Ovary (tissue), 10 donors: ENCODE measurements at places on chromosomes 12 and 14. TPM values are rescaled to one million over a fixed set of nuclear protein-coding genes. Genes with fewer than 3 reads are reported as not detected.

The PLEKHG7 gene
- 0.36 TPM for total RNA-seq

The IL23A gene
- not detected for total RNA-seq

The MNAT1 gene
- total RNA-seq: 57.4 TPM

The SLCO1B1 gene
- total RNA-seq: not detected

The PLEKHH1 gene
- 7.5 TPM for total RNA-seq

The TEX22 gene
- 0.11 TPM for total RNA-seq

The GALNT8 gene
- total RNA-seq: 0.95 TPM

The ARHGEF25 gene
- total RNA-seq: 48.4 TPM

The RFLNA gene
- total RNA-seq: 4.0 TPM

The MANSC4 gene
- not detected for total RNA-seq

The P2RX2 gene
- 0.45 TPM for total RNA-seq

The AHNAK2 gene
- 1.1 TPM for total RNA-seq

The OR9K2 gene
- not detected for total RNA-seq

The BCL2L14 gene
- total RNA-seq: not detected

The KRT6C gene
- not detected for total RNA-seq

GRCh38 chr14:41360126-41360525 is 246.6 kb upstream of the LRFN5 start:
- no peaks in the 10 kb centered on the region for H3K4me1 ChIP-seq
- DNase-seq: no peak
- no peaks in the 10 kb centered on the region for H3K27me3 ChIP-seq

DNA sequence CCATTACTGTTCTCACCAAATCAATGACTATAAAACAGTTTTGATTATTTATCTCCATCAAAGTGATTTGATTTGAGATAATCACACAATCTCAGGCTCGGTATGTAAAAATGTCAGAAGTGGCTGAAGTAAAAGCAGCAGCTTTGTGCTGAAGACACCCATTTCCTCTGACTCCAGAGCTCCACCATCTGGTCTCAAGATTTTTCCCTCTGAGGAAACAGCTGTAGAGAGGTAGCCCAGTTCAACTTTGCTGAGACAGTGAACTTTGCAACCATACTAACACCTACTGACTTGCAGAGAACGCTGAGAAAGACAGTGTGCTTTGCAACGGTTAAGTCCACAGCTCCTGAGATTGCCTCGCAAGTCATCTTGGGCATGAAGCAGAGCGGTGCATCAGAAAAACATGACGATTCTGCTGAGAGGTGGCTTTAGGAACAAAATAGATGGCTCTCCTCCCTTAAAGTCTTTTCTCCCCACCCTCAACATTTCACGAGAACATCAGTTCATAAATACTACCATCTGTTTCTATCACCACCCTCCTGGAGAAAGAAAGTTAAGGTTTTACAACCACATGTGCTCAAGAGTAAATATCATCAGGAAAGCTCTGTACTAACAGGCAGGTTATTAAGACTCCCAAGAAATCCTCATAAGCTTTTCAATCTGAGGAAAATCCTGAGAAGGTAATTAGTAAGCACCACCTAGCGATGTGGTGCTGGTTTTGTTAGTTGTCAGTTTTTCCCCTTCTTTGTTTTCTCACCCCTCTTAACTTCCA is 34.8 kb downstream of the HIGD1C start:
- H3K4me3 ChIP-seq: no peak overlapping the region
- no peaks in the 10 kb centered on the region for H3K36me3 ChIP-seq
- H3K4me1 ChIP-seq: no peaks in the 10 kb centered on the region
- H3K27ac ChIP-seq: no peak overlapping the region
- H3K27me3 ChIP-seq: no peaks in the 10 kb centered on the region
- DNase-seq: peak; percentile 63

DNA sequence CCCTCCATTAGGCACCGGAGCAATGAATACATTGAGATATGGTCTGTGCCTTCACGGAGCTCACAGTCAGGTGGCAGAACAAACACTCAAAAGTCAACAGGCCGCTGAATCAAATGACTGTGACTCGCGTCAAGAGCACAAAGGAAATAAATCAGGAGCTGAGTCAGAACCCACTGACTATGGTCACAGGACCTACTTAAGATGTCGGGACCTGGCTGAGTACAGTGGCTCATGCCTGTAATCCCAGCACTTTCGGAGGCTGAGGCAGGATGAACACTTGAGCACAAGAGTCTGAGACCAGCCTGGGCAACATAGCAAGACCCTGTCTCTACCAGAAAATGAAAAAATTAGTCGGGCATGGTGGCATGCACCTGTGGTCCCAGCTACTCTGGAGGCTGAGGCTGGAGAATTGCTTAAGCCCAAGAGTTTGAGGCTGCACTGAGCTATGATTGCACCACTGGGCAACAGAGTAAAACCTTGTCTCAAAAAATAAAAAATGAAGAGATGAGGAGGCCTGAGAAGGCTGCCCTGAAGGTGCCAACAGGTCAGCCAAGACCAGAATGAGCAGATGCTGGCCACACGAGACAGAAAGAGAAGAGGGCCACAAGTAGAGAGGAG is 19.9 kb downstream of the TMEM233 start:
- no peaks in the 10 kb centered on the region for H3K4me1 ChIP-seq
- no peaks in the 10 kb centered on the region for H3K27me3 ChIP-seq
- no peak for DNase-seq
- no peaks in the 10 kb centered on the region for H3K36me3 ChIP-seq
- H3K27ac ChIP-seq: no peak overlapping the region

- H3K36me3 ChIP-seq: no peaks in the 10 kb centered on the region
- no peak overlapping the region for H3K27ac ChIP-seq
- H3K27me3 ChIP-seq: no peaks in the 10 kb centered on the region
- DNase-seq: no peak
These were observed 66.3 kb upstream of the NCOR2 start for GRCh38 chr12:124633365-124634362.

GRCh38 chr12:2212537-2212936 is 159.8 kb downstream of the CACNA1C start:
- no peak overlapping the region for H3K4me3 ChIP-seq
- H3K27ac ChIP-seq: no peak overlapping the region
- H3K36me3 ChIP-seq: no peaks in the 10 kb centered on the region
- H3K27me3 ChIP-seq: no peaks in the 10 kb centered on the region
- no peak for DNase-seq

DNA sequence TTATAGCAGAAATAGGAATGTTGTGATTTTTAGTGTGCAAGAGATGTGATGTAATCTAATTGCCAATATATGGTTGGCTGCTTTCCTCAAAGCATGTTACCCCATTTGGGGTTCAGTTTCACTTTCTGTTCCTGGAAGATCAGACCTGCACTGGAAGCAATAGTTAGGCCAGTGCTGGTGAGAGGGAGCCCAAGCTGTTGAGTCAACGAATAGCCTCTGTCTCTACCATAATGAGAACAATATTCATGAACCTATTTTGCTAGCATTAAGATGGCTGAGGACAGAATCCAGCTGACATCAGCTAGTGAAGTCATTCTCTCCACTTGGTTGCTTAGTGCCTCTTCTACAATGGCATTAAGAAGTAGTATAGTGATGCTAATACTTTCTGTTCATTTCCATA is 379.9 kb upstream of the DCN start:
- H3K27me3 ChIP-seq: no peaks in the 10 kb centered on the region
- no peaks in the 10 kb centered on the region for H3K36me3 ChIP-seq
- H3K4me3 ChIP-seq: no peak overlapping the region

- DNase-seq: no peak
- H3K4me1 ChIP-seq: peaks cover 2% of the 10 kb centered on the region
- no peaks in the 10 kb centered on the region for H3K36me3 ChIP-seq
- H3K4me3 ChIP-seq: no peak overlapping the region
These were observed 21.8 kb downstream of the MVK start for GRCh38 chr12:109595321-109595902.

GRCh38 chr12:14408208-14408607 is 42.7 kb downstream of the ATF7IP start:
- DNase-seq: no peak
- H3K4me1 ChIP-seq: peaks cover 5% of the 10 kb centered on the region
- H3K27ac ChIP-seq: no peak overlapping the region

GRCh38 chr14:104443391-104444158 is 136.0 kb upstream of the C14orf180 start:
- H3K27ac ChIP-seq: no peak overlapping the region
- no peaks in the 10 kb centered on the region for H3K27me3 ChIP-seq
- no peaks in the 10 kb centered on the region for H3K36me3 ChIP-seq
- H3K4me3 ChIP-seq: no peak overlapping the region
- no peak for DNase-seq
- no peaks in the 10 kb centered on the region for H3K4me1 ChIP-seq

DNA sequence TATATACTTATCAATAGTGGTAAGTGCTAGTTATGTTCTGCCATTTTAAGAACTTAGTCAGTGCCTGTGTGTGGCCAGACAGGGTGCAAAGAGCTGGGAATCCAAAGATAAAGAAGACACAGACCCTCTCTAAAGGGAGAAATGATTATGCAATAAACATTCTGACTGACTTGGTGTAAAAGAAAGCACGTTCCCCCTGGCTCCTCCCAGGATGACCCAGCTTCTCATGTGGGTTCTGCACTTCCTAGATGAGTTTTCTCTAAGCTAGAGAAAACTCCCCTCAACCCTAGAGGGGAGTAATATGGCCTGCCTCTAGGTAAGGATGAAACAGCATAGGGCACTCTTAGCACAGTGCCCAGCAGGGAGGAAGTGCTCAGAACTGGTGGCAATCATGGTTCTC is 231.2 kb downstream of the VRK1 start:
- no peak for DNase-seq
- no peaks in the 10 kb centered on the region for H3K27me3 ChIP-seq
- no peak overlapping the region for H3K4me3 ChIP-seq
- H3K27ac ChIP-seq: no peak overlapping the region

- H3K27me3 ChIP-seq: no peaks in the 10 kb centered on the region
- DNase-seq: no peak
- H3K4me1 ChIP-seq: no peaks in the 10 kb centered on the region
These were observed 64.2 kb downstream of the SPRING1 start for GRCh38 chr12:116673681-116674111.

GRCh38 chr14:98503086-98503815 is 768.7 kb downstream of the BCL11B start:
- H3K27ac ChIP-seq: no peak overlapping the region
- H3K4me3 ChIP-seq: no peak overlapping the region
- no peak for DNase-seq
- no peaks in the 10 kb centered on the region for H3K36me3 ChIP-seq

DNA sequence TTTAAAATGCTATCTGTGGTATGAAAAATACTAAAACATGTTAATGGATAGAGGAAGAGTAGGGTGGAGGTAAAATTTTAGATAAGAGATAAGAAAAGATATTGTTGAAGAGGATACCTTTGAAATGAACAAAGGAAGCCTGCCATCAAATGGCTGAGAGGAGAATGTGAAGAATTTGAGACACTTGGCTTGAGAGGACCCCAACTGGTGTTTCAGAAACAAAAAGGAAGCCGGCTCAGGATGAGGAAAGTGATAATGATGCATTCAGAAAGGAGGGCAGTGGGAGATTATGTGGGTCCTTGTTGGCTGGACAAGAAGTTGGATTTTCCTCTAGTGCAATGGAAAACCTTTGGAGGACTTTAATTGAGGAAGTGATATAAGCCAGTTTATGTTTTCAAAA is 264.4 kb downstream of the DUSP6 start:
- no peak for DNase-seq
- H3K36me3 ChIP-seq: no peaks in the 10 kb centered on the region
- no peak overlapping the region for H3K27ac ChIP-seq
- H3K4me3 ChIP-seq: no peak overlapping the region
- H3K4me1 ChIP-seq: no peaks in the 10 kb centered on the region

GRCh38 chr12:19988459-19988873 is 379.9 kb upstream of the PDE3A start:
- peak; percentile 46 for DNase-seq
- H3K27ac ChIP-seq: no peak overlapping the region
- no peak overlapping the region for H3K4me3 ChIP-seq
- no peaks in the 10 kb centered on the region for H3K27me3 ChIP-seq

DNA sequence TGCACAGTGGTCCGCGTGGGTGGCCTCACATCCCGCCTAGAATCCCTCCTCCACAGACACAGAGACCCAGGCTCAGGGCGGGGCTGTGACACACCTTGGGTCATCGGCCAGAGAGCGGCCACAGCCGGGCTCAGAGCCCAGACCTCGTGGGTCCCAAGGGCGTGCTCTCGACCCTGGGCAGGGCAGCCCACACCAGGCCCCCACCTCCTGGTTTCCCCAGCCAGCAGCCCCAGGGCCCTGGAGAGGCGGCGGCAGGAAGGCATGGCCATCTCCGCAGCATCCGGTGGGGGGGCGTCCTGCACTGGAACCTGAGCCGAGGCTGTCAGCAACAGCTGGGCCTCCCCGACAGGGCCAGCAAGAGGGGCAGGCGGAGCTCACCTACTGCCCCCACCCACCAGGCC is 15.2 kb downstream of the JAG2 start:
- no peaks in the 10 kb centered on the region for H3K4me1 ChIP-seq
- DNase-seq: no peak
- H3K27ac ChIP-seq: no peak overlapping the region

DNA sequence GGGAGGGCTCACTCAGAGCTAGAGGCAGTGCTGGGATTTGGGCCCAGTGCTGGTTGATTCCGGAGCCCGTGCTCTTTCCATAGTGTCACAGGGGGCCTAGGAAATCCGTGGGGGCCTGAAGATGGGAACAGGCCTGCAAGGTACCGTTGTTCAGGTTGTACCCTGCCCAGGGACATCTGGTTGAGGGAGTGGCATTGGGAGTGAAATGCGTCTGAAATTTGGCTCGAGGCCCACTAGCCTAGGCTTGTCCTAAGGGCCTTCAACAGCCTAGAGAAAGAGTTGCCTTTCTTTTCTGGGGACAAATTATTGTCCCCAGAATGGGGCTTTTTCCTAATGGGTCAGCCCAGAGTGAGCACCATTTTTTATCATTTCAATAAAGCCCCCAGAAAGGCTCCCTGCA is 26.4 kb upstream of the FAM222A start:
- H3K36me3 ChIP-seq: no peaks in the 10 kb centered on the region
- H3K4me1 ChIP-seq: no peaks in the 10 kb centered on the region
- H3K27ac ChIP-seq: no peak overlapping the region
- no peaks in the 10 kb centered on the region for H3K27me3 ChIP-seq

GRCh38 chr12:76558684-76559399 is 729 bp downstream of the OSBPL8 start:
- H3K27ac ChIP-seq: peak overlapping the region; percentile 73
- H3K27me3 ChIP-seq: no peaks in the 10 kb centered on the region
- H3K4me3 ChIP-seq: peak overlapping the region; percentile 59
- H3K4me1 ChIP-seq: no peaks in the 10 kb centered on the region

GRCh38 chr12:30926243-30927221 is at the start of gene TSPAN11:
TSPAN11 (plus strand) TSS chr12:30926748; CDS start chr12:30953992, 27,244 bp downstream.
- H3K4me1 ChIP-seq: no peaks in the 10 kb centered on the region
- no peak within 1 kb of the TSS for H3K27ac ChIP-seq
- no peaks in the 10 kb centered on the region for H3K36me3 ChIP-seq
- H3K4me3 ChIP-seq: peak within 1 kb of the TSS; percentile 4
- DNase-seq: no peak
